ENCODE measurements at places on chromosomes 3 and 15.
A peak's percentile ranks its signal among the peaks of the same experiment; 100 is the strongest.

GRCh38 chr15:69058830-69059556 is 44.5 kb downstream of the NOX5 start:
- DNase-seq: peak; percentile 87

GRCh38 chr15:52180851-52181450 is 10.2 kb downstream of the GNB5 start:
- no peak for DNase-seq

DNA sequence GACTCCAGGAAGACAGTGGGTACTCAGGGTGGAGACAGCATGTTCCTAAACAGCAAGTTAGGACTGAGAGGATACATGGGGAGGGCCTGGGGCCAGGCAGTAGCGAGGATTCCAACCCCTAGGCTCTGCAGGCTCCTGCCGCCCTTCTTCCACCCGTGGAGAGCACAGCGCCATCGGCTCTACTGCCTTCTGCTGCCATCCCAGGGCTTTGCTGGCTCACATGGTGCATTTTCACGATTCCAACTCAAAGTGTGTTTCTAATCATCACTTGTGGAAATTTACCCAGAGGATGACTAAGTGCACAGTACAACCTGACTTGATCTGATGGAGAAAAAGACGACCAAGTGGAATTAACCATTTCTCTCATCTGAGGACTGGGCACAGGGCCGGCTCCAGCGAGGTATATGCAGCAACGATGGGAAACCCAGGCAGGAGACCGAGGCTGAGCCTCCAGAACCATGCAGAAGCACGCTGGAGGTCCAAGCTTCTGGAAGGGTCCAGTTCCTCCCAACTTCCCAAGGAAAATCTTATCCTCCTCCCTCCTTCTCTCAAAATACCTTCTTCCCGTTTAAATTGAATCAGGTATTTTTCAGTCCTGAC is 104.6 kb downstream of the LRIG1 start:
- DNase-seq: no peak

DNA sequence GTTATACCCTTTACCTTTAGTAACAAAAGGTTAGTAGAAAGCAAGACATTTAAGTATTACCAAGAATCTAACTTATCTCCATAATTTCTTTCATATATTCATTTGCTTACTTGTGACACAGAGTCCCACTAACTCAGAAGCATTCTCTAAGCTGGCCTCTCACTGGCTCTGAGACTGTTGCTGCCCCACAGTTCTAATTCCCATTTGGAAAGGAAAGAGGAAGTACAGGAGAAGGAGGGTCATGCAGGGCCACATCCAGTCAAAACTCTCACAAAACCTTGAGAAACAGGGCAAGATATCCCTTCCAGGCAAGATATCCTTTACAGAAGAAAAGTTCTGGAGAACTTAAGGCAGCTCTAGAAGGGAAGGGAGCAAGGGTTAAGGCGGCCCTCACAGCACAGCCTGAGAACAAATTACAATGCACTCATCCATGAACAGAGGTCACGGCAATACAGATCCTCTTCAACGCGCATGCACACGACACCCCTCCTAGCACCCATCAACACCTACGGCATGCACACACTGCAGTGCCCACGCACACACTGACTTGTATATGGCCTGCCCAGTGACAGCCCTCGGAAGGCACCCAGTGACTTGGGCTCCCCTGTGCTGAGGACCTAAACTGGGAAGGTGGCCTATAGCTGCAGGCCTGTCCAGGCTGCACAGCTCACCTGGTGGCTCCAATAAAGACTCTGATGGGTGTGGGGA is 13.0 kb upstream of the MYO5C start:
- DNase-seq: no peak

DNA sequence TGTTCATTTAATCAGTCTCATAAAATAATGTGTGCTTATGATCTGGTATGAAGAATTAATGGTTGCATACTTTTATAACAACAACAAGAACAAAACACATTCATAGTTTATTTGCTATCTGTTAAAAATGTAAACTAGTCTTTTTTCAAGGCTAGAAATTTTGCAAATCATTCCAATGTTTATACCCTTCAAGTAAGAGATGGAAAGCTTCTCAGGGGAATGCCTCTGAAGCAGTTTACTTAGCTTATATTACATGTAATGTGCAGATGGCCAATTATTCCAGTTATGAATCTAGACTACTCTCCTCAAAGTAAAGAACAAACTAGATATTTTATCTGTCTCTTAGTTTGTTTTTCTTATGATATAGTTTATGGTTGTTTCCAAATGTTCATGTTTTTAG is 575.4 kb downstream of the NAALADL2 start:
- DNase-seq: no peak

DNA sequence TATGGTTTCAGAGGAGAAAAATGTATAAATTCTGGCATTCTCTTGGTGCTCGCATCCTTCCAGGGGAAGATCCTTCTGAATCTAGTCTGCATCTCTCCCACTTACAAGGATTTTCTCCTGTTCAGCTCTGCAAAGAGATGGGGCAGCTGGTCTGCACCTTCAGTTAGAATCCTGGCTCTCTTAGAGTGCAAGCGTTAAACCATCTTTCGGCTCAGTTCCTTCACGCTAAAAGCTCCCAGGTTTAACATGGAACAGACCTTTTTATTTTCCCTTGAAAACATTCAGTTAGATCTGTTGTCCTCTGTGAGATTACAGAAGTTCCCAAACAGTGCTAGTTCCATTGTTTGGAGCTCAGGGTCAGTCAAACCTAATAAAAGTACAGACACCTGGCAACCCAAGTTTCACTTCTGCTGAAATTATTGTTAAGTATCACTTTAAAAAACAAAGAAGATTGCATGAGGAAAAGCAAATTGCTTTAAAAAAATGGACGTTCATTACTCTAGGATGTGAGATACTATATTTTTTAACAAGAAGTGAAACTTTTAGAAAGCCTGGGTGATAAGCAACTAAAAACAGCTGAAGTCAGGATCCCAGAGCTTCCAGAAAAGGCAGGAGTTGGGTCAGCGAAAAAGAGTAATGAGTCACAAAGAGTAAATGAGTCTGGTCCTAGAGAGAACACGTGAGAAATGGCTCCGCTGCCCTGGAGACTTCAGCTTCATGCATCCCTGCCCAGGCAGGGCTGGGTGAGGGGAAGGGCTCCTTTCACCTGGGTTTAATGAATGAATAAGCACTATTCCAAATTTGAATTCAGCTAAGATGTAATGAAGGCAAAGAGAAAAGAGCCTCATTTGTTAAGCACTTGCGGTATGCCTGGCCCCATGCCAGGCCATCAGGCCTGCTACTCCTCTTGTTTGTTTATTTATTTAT is 63.3 kb downstream of the ABTB1 start:
- DNase-seq: no peak

GRCh38 chr15:27235681-27236080 is 264.7 kb downstream of the GABRG3 start:
- DNase-seq: no peak

DNA sequence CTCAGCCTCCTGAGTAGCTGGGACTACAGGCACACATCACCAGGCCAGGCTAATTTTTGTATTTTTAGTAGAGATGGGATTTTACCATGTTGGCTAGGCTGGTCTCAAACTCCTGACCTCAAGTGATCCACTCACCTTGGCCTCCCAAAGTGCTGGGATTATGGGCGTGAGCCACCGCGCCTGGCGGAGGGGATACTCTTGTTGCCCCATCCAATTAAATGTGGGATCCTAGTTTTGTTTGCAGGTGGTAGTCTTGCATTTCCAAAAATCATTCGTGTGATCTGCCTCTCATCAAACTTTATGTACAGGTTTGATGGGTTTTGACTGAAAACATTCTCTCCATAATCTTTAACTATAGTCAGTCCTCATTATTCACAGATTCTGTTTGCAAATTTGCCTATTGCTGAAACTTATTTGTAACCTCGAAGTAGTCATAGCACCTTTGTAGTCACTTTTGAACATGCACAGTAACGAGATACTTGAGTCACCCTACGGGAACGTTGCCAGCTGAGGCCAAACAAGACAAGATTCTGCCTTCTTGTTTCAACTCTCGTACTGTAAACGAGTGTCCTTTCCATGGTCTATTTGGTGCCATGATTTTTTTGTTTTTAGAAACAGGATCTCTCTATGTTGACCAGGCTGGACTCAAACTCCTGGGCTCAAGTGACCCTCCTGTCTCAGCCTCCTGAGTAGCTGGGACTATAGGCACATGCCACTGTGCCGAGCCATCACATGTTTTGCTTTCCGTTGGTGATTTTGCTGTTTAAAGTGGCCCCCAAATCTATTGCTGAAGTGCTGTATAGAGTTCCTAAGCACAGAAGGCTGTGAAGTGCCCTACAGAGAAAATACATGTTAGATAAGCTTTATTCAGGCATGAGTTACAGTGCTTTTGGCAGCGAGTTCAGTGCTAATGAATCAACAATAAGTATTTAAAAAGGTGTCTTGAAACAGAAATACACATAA is 8.1 kb upstream of the MAPK6 start:
- no peak for DNase-seq

DNA sequence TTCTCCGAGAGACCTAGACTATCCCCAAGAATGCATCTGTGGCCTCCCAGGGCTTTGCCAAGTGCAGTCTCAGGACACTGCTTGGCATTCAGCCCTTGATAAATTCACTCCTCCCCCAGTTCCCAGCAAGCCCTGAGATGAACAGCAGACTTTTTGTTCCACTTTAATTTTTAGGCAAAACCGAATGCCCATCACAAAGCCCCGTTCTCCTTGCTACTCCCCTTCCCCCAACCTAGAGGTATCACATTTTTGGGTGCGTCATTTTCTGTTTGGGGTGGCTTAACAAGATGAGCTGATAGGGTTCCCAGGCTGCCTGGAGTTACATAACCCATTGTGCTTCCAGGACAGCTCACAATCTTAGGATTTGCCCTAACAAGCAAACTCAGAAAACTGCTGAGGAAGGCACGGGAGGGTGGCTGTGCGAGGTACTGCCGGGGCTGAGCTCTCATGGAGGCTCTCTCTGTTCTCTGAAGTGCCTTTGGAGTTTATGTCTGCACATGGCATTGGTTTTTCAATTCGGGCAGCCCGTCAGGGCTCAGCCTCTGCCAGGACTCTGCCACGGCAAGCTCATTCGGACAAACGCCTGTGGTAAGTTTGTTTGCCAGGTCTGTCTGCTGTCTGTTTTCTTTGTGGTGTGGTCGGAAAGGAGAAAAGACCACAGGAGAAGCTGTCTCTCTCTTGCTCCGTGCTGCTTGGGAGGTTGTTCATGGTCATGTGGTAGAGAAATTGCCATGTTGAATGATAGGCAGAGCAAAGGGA is at the start of gene TRAK1:
Gene TRAK1 (plus strand): TSS at position 385 of the 759 bp plus-strand sequence. CDS start 113 bp downstream, at position 498.
- no peak for DNase-seq

- DNase-seq: peak; percentile 21
These were observed 10.1 kb upstream of the C3orf22 start for GRCh38 chr3:126568776-126569342.

DNA sequence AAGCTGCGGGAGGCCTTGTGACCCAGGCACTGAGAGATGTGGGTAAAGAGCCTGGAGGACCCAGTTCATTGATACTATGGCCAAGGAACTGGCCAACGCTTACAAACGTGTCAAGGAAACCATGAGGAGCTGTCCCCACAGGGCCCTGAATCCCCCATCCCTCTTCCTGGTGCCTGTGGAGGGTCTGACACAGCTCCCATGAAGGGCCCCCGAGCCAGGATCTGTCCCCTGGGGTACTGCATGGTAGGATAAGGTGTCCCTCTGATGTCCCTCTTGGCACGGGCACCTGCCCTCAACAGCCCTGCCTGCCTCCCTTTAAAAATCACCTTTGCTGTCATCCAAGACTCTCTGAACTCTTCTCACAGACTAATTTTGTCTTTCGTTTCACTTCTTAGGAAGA is 122.4 kb downstream of the ADCY5 start:
- no peak for DNase-seq

GRCh38 chr3:119240591-119241434 is at the start of gene B4GALT4:
Gene B4GALT4 (minus strand): TSS chr3:119240878. CDS start chr3:119230099, 10,779 bp downstream.
- DNase-seq: peak; percentile 89

DNA sequence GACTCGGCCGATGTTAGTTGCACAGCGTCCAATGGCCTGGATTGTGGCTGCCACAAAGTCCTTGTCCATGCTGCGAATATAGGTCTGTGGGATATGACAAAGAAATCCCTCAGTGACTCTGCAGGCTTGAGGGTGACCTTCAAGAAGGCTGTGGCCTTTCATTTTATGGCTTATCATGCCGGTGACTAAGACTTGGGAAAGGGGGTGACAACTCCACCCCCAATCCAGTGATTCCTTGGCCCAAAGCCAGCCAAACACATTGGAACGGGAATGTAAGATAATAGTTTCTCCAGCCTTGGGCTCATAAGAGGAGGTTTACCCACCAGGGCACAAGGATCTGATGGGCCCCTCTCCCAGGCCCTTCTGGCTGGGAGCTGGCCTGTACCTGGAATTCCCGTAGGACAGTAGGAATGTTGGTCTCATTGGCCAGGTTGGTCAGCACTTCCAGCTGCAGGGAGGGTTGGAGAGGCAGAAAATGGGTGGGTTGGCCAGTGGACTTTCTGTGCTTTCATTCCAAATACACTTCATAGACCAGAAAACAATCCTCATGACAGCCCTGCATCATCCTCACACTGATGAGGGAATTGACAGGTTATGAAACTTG is 30.7 kb upstream of the CPEB1 start:
- no peak for DNase-seq

GRCh38 chr15:74053941-74054529 is 28.3 kb downstream of the GOLGA6A start:
- peak; percentile 80 for DNase-seq

- DNase-seq: no peak
These were observed 29.1 kb downstream of the DTWD1 start for GRCh38 chr15:49649987-49650386.

- no peak for DNase-seq
These were observed 873.0 kb upstream of the NR2F2 start for GRCh38 chr15:95457520-95457919.

- no peak for DNase-seq
These were observed 4.6 kb downstream of the TSC22D2 start for GRCh38 chr3:150412561-150413231.

DNA sequence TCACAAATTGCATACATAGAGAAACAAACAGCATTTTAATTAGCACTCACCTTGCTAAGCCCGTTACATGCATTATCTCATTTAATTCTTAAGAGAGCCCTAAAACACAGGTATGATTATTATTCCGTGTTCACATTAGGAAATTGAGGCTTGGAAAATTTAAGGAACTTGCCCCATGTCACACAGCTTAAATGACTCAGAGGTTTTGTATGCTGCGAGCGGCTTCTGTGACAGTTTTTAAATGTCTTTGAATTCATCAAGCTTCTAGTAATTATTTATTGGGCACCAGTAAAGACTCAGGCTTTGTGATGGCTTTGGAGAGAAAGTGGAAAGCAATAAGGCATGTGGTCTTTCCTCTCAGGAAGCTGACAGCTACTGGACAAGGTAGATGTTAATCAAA is 166.7 kb upstream of the THBS1 start:
- no peak for DNase-seq

- DNase-seq: no peak
These were observed 120.2 kb downstream of the LRRC28 start for GRCh38 chr15:99371180-99372103.

DNA sequence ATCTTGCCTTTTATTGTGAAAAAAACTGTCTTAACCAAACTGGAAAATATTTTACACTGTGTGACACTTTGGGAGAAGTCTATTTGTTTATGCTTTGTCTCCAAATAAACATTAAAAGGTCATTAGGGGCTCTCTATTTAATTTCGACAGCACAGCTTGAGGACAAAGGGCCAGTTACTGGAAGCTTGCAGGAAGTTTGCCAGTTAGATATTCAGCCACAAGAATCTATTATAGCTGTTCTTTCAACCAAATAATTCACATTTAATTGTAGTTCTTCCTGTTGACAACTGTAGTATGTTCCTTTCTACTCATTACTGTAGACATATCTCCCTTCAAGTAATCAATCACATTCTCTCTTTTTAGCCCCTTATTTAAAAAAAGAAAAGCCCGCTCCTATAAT is 6.1 kb downstream of the CP start:
- no peak for DNase-seq

GRCh38 chr15:84926491-84927230 is 42.2 kb downstream of the SLC28A1 start:
- no peak for DNase-seq
